ENCODE measurements at places on chromosomes 11 and 22. TPM values are rescaled to one million over a fixed set of nuclear protein-coding genes. Genes with fewer than 3 reads are reported as not detected.
A peak's percentile ranks its signal among the peaks of the same experiment; 100 is the strongest.

The MS4A12 gene
- total RNA-seq: not detected

The TMEM126B gene
- total RNA-seq: 59.8 TPM

The TREH gene
- not detected for total RNA-seq

The SUSD2 gene
- total RNA-seq: 0.03 TPM

The GRK3 gene
- total RNA-seq: 12.2 TPM

The HPX gene
- total RNA-seq: 0.24 TPM

The DDT gene
- total RNA-seq: 93.8 TPM

The THRSP gene
- total RNA-seq: not detected

The KCTD14 gene
- 11.2 TPM for total RNA-seq

The OR5AN1 gene
- total RNA-seq: not detected

The SLC22A25 gene
- total RNA-seq: not detected

The OR2AG2 gene
- total RNA-seq: 0.03 TPM

The TENM4 gene
- 25.1 TPM for total RNA-seq

The MMP27 gene
- total RNA-seq: not detected

The KRTAP5-1 gene
- total RNA-seq: not detected

GRCh38 chr11:102267609-102268008, 49.7 kb upstream of the BIRC3 start:
- peak; percentile 79 for DNase-seq

- no peak for DNase-seq
These were observed 69.1 kb downstream of the SMCO4 start for GRCh38 chr11:93474123-93474522.

DNA sequence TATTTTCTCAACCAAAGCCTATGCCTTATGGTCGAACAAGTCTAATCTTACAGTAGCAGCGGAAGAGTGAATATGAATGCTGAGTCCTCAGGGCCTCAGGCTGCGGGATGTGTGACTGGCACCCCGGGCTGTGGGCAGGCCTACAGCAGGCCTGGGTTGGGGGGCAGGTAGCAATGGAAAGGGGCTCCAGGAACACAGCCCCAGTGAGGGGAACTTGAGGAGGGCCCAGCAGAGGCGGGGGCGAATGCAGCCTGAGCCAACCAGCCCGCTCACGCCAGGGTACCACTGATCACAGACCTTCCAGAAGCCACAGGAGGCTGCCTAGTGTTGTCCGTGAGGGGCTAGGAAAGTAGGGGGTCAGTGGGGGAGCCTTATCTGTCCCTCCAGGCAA, 11.3 kb upstream of the CD5 start:
- no peak for DNase-seq

DNA sequence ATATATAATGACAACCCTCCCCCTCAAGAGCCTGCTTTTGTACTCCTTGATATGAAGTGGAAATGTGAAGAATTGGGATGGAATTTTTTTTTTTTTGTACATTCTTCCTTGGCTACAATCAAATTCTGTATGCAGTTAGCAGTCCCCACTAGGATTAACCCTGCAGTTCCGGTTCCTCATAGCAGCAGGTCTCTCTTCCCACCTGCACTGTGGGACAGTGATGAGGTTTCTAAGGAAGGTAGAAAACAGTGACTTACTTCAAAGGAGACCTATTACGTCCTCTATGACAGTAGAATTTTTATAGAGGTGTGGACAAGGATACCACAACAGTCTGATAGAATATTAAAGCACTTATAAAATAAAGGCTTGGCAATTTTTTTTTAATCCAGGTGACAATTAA, 46.3 kb upstream of the ALKBH3 start:
- no peak for DNase-seq

- peak; percentile 3 for DNase-seq
These were observed 12.3 kb downstream of the PRR33 start for GRCh38 chr11:1879342-1879940.

DNA sequence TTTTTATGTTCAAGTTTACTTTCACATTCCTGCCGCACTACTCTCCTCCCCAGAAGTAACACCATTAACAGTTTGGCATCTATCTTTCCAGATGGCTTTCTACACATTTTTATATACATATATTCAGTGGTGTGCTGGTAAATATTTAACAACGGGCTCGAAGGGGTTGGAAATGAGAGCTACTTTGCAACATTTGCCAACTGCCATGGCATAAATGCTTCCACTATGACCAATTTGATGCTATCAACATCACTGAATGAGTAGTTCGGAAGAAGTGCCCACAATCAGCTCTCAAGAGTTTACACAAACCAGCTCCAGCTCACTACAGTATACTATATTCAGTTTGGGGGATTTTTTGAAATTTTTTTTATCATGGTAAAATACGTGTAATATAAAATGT, 55.2 kb downstream of the RELT start:
- DNase-seq: no peak

DNA sequence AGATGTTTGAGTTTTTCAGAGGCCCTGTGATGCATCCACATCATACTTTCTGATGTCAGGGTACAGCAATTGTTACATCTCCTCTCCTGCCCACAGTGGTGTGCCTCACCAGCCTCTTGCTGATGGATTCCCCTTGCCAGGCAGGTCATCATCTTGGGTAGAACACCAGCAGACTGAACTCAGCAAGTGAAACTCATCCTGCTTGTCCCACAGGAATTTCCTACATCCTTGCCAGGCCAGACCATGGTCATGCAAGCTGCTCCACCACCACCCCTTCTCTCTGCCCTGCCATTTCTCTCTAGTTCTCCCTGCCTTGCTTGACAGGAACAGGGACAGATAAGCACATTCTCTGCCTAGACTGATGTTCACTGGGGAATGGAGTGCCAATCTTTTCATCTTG, 85.9 kb downstream of the PAX6 start:
- no peak for DNase-seq

- DNase-seq: peak; percentile 35
These were observed 45.9 kb downstream of the ARHGAP32 start for GRCh38 chr11:129146191-129146590.

GRCh38 chr22:33823552-33823951, 96.7 kb downstream of the LARGE1 start:
- DNase-seq: no peak

GRCh38 chr11:59182457-59183151, 10.7 kb downstream of the DTX4 start:
- DNase-seq: peak; percentile 18

DNA sequence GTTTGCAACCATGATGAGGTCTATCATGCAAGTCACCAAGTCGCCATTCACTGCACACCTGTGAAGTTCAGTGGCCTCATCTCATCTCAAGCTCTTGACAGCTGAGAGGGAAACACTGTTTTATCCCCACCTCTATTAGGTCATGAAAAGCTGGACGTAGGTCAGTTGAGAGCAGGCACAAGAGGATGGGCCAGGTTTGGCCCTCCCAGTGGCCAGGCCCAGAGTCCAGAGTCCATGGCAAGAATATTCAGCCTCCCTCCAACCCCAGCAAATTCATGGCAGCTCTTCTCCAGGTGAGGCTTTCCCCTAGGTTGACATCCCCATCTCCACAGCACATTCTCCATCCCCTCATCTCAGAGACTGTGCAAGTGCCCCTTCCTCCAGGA, 22.0 kb upstream of the ISX start:
- no peak for DNase-seq

- no peak for DNase-seq
These were observed 9.4 kb downstream of the ADAMTS15 start for GRCh38 chr11:130457623-130458409.

DNA sequence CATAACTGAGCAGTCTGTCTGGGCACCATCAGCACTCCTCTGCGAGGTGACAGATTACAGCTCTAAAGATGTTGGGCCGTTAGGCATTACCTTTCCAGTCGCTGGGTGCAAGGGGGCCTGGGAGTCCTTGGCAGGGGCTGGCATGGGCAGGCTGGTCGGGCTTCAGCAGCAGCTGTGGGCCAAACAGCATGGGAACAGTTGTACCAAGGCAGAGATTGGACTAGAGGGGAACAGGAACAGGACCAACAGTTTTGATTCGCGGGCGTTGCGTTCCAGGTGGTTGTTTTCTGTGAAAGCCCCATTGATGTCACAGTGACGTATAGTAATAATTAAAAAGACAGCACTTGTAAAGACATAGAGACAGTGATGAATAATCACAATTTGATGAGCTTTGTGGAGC, 25.8 kb upstream of the B3GAT1 start:
- no peak for DNase-seq

DNA sequence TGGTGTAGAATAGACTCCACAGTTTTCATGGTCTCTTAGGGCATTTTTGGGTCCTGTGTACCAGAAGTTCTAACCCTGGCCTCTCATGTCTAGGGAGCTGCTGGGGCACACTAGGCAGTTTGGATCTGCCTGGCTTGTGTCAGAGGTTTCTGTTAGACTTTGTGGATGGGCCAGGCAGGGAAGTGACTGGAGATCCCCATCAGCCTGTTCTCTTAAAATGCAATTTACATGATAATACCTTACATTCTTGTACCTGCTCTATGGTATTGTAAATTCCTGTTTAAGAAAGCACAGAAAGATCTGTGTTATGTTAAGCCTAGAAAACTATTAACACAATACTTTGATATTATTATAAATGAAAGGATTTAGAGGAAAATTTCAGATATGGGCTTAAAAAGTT, 104.0 kb downstream of the ARHGAP42 start:
- no peak for DNase-seq

GRCh38 chr11:79081471-79082031, 359.3 kb downstream of the TENM4 start:
- DNase-seq: no peak

DNA sequence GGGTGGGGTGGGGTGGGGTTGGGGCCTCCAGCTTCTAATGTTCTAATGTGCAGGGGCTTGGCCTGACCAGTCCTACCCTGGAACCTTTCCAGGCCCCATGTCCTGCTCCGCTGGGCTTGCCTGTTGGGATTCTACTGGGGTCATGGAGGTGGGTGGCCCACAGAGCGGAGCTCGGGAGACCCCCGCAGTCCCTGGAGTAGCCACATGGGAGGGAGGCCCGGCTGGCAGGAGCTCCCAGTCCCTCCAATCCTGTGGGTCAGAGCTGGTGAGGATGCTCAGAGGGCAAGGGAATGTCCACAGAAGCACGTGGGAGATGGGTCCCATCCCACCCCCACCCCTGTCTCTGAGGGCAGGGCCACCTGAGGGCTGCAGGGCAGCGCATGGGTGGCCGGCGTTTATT, 2.9 kb downstream of the SEPTIN5 start:
- DNase-seq: no peak

DNA sequence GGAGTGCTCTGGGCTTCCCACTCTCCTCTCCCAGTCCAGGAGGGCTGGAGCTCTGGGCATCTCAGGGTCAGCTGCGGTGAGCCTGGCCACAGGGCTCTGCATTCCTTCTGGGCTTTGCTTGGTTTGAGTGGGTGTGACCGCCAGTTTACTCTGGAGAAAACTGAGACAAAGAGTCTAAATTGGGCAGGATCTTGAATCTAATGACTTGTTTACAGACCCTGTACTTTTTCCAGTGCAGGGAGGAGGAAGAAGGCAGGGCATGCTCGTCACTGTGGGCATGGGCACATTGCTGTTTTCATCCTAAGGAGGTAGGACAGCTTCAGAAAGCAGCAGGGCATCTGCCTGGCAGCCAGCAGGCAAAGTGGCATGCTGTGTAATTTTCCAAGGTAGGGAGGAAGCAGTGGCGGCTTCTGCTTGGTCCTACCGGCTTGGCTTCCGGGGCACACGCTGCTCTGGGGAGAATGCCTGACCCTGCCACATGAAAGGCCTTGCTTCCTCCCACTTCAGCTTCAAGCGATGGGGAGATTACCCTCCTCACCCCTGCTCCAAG, 22.9 kb downstream of the FLI1 start:
- DNase-seq: no peak

DNA sequence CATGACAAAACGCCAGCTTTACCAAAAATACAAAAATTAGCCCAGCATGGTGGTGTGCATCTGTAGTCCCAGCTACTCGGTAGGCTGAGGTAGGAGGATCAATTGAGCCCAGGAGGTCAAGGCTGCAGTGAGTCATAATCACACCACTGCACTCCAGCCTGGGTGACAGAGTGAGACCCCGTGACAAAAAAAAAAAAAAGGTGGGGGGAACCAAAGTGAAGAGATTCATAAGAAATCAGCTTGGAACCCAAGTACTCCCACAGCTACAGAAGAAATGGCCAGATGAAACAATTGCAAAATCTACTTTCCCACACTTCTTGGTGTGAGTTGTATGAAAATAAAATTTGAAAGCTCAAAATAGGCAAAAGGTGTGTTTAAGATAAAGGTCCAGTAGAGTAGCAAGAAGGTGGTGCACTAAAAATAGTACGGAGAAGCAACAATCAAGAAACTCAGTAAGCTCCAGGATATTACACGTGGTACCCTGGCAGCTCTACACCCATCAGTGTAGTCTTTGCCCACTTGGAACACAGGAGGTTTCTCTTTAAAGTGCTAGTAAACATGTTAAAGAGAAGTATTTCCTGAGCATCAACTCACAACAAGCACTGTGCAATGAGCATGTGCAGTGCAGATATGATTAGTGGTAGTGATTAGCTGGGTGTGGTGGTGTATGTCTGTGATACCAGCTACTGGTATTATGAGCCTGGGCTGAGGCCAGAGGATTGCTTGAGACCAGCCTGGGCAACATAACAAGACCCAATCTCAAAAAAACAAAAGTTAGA, 5.3 kb downstream of the HARBI1 start:
- DNase-seq: no peak

DNA sequence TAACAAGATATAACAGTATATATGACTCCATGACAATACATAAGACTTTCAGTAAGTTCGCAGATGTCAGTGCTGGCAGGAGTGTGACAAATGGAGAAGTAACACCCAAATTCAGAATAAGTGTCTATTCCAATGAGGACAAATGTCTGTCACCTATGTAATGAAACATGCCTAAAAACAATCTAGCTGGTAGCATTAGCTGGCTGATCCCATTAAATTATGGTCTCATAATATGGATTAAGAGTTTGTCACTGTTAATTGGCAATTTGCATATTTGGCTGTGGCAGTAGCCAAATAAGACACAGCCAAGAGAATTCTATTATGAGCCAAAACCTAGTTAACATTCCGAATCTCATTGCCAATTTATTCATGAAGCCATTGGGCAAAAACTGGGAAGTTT, 30.2 kb upstream of the CAVIN3 start:
- DNase-seq: no peak

DNA sequence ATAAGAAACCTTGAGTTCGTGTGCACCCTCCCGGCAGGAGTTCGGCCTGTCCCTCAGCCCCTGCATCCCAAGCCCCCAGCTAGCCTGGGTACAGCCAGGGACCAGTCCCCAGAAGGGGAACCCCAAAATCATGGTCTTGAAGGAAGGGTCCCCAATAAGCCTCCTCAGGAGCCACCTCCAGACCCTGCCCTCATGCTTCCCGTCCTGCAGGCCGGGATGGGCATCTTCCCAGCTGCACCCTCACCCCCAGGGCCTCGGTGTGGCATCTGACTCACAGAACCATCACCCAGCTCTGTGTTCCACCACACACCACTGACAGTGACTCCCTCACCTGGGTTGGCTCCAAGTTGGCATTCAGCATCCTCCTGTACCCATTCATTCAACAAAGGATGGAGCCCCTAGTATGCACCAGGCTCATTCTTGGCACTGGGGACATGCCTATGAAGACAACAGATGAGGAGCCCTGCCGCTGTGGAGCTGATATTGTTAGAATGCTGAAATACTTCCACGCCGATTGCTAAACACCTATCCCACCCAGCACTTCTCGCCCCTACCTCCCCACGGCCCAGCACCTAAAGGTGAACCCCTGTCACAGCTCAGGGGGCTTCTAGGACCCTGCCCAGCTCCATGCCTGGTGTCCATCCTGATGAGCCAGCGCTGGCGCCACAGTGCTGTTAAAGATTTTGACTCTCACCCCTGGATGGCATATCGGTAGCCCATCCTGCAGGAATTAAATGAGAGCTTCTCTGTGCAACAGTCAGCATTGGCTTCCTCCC, 77.8 kb downstream of the BUD13 start:
- peak; percentile 51 for DNase-seq
